ENCODE measurements at places on chromosomes 5 and 9.

DNA sequence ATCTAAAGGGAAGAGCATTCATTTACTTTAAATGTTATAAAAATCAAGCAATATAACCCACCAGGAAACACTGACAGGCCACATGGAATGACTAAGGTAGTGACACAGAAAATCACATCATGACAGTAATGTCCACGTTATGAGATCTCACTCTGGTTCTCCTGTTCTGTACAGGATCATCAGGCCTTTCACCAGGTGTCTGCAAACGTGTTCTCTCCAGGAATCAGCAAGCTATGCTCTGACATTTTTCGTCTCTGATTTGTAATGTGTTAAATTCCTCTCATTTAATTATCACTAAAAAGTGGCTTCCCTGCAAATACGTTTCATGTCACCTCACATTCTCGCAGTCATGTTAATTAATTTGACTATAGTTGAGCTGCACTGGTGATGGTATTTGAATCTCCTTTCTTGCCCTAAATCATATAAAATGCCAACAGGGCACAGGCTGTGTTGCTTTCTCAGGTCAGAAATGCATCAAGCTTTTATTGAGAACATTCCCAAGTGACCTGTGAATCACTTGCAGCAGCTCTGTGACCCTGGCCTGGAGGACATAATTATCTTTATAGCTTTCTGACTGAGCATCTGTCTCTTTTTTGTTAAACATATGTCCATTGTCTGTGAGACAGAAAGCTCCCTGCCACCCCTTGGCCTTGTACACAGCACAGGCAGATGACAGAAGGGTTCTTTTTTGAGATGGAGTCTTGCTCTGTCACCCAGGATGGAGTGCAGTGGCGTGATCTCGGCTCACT is 196.2 kb downstream of the DIRAS2 start:
- no peak for DNase-seq

DNA sequence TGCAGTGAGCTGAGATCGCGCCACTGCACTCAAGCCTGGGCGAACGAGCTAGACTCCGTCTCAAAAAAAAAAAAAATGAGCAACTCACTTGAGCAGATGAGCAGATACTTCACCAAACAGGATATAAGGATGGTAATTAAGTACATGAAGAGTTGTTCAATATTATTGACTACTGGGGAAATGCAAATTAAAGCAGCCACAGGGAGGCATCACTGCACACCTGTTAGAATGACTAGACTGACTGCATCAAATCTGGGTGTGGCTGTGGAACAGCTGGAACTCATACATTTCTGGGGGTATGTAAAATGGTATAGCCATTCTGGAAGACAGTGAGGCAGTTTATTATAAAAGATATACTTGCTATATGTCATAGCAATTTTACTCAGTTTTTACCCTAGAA is 93.0 kb downstream of the WNK2 start:
- no peak for DNase-seq

GRCh38 chr9:116282597-116282996 is 129.0 kb downstream of the PAPPA start:
- no peak for DNase-seq

DNA sequence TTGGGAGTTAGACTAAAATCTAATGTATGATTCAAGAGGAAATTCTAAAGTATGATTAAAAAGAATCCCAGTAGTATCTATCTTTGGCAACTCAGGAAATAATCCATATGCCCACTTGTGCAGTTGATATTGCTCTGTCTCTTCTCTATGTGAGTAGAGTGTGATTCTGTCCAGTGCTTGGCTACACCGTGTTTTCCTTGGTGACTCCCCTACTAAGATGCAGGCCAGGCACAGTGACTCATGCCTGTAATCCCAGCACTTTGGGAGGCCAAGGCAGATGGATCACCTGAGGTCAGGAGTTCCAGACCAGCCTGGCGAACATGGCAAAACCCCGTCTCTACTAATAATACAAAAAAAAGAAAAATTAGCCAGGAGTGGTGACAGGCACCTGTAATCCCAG is 495.4 kb downstream of the MAT2B start:
- no peak for DNase-seq

DNA sequence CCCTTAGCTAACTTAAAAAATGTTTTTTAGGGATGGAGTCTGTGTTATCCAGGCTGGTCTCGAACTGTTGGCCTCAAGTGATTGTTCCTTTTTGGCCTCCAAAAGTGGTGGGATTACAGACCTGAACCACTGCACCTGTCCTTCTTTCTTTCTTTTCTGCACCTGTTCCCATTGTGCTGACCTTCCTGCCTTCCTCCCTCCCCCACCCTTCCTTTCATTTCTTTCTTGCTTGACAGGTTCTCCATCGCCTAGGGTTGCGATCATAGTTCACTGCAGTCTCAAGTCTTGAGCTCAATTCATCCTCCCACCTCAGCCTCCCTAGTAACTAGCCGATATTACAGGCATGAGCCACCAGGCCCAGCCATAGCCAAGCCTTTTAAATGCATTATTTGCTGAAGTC is 20.6 kb downstream of the JMY start:
- DNase-seq: no peak

Data from NCI-H2081 (cell line).